ENCODE measurements at places on chromosomes 11 and 22.

GRCh38 chr11:120224972-120225909, 14.4 kb downstream of the OAF start:
- no peak for DNase-seq

DNA sequence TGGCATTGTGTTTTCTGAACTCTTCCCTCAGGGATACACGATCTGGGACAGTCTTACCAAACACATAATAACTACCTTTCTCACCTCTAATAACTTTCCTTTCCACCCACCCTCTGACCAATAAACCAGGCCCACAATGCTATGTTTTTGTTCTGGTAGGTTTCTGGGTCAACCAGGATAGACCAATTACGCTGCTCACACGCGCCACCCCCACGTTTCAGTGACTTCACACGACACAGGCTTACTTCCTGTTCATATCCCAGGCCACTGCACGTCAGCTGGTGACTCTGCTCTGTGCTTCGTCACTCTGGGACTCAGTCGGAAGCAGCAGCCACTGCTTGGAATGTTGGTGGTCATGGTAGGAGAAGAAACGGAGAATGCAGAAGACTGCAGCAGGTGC, 2.5 kb downstream of the KRTAP5-4 start:
- DNase-seq = no peak

DNA sequence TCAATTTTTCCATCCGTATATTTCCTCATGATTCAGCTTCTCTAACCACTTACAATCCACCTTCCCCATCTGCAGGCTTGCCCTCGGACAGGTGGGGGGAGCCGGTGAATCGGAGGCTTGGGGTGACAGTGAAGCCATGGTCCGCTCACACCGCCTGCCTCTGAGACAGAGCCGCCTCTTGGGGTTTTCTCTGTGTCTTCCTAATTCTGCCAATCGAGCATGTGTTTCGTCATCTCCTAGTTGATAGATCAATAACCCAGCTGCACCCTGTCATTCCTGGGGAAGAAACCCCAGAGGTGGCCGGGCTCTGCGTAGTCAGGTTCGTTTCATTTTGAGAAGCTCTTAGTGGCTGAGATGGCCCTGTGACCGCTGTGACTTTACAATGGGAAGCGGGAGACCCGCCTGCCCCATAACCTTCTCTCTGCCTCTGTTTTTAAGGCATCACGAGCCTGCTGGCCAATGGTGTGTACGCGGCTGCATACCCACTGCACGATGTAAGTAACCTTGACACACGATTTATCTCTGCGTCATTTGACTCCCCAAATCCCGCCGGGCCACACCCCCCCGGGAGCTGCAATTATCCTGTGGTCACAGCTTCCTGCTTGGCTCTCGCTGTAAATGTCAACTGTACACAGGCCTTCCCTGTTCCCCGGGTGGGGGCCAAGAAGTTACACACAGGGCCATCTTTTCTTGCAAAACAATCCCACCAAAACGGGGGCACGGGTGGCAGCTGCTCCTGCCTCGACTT, 33.3 kb downstream of the ANO1 start:
- no peak for DNase-seq

- peak; percentile 65 for DNase-seq
These were observed 1413.0 kb downstream of the BRD1 start for GRCh38 chr22:48414651-48415050.

DNA sequence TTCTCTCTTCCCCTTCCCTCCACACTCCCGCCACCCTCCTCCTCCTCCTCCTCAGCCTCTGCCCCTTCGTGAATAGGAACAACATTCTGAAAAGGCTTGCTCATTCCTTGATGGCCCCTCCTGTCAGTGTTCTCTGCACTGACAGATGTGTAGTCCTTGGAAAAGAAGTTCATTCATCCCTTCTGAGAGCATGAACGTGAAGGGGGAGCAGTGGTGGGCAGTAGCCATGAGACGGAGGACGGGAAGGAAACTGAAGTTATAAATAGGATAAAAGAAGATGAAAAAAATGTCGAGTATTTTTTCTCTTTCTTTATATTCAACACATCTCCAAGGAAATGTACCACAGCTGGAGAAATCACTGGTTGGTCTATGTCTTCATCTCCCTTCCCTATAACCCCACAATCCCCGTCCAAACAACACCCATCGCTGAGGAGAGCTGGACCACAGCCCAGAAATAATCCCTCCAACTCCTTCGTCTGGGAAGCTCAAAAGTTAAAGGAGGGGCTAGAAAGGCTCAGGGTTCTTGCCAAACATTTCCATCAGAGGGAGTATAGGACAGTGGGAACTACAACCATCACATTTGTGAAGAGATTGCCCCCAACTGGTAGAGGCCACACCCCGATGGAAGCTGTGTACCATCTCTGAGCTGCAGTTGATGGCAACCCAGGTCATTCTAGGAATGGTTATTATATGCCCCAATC, 33.5 kb downstream of the ETS1 start:
- DNase-seq = no peak

GRCh38 chr11:71458146-71459070, 5.4 kb downstream of the NADSYN1 start:
- no peak for DNase-seq

GRCh38 chr11:76653012-76653673, 17.4 kb downstream of the LRRC32 start:
- DNase-seq = peak; percentile 72

- DNase-seq = no peak
These were observed 22.4 kb downstream of the ENDOD1 start for GRCh38 chr11:95111923-95112540.
